ENCODE measurements at places on chromosomes 4 and X.

DNA sequence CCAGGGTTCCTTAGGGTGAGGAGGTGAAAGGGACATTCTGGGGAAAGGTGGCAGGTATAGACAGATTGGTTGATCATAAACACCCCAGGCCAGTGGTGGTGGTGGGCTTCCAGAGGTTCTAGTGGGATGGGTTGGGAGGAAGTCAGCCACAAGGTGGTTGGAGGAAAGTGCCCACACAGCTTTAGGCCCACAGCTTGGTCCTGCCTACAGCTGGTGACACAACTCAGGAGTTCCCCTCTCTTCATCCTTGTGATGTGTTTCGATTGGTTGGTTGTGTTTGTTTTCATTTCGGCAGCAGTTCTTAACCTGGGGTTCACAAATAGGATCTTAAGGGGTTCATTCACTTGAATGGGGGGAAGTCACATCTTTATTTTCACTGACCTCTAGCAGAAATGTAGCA is 157.0 kb downstream of the TMEM164 start:
- DNase-seq, result no peak

DNA sequence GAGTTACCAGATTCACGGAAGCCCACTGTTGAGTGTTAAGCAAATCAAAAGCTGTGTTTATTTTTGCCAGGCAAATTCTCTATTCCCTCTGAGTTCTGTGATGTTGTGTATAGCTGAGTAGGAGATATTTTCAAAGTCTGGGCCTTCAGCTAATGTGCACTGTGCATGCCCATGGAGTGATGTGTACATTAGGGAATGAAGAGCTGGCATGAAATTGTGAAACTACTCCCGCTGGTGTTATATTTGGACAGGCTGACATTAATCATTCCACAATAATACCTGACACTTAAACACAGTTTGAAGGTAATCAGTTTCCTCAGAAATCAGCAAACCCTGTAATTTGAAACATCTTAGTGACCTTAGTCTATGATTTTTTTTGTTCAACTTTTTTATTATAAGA is 88.1 kb upstream of the MBNL3 start:
- no peak for DNase-seq

DNA sequence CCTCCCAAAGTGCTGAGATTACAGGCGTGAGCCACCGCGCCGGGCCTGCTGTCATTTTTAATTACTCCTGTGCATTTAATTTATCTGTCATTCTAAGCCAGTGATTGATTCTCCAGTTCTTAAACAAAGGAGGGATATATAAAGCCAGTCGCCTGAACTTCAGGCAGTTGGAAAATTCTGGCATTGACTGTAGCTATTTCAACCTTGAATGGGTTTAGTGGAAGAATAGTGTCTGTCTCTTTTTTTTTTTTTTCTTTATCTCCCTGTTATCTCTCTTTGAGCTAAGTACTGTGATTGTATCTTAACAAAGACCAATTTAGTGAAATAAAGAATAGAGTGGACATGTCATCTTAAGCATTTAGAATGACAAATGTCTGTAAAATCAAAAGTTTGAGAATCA is 11.0 kb downstream of the NEIL3 start:
- DNase-seq, result no peak

GRCh38 chr4:98648602-98649001 is 9.8 kb downstream of the TSPAN5 start:
- no peak for DNase-seq

DNA sequence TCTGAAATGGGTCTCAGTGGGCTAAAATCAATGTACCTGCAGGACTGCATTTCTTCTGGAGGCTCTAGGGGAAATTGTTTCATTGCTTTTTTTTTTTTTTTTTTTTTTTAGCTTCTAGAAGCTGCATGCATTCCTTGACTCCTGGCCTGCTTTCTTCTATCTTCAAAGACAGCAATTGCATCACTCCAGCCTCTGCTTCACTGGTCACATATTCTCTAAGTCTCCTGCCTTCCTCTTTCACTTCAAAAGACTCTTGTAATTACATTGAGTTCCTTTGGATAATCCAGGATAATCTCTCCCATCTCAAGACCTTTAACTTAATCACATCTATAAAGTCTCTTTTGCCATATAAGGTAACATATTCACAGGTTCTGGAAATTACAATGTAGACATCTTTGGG is 11.3 kb upstream of the PCYT1B start:
- DNase-seq, result no peak

GRCh38 chrX:110924871-110925270 is 129.3 kb upstream of the CHRDL1 start:
- DNase-seq, result no peak

DNA sequence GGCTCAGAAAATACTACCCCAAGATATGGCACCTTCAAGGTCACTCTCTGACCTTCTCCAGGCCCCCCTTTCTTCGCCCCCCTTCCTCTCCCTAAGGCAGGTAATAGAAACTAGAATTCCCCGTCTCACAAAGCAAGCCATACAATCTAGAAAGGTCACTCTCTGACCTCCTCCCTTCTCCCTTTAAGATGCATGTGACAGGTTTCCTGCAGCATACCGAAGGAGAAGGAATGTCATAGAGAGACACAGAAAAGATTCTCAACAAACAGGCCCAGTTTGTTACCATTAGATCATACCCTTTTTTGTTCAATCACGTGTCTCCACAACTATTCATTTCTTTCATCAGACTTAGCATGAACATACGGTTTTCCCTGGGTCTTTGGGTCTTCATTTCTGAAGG is 51.2 kb upstream of the RBMXL3 start:
- DNase-seq, result no peak

DNA sequence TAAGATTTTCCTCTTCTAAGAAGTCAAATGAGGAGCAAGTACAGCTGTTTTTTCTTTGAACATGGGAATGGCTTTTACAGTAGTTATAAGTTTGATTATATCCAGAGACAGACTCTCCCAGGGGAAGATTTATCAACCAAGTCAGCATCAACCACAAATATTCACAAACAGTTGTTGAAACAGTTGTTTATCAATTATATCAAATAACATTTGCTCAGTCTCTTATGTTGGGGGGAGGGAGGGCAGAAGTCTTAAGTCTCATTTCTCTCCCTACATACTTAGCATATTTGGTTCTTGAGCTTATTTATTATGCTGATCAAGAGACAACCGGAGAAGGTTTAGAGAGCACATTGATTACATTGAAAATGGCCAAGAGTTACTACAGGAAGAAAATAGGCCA is 110.1 kb downstream of the FBXO8 start:
- no peak for DNase-seq

DNA sequence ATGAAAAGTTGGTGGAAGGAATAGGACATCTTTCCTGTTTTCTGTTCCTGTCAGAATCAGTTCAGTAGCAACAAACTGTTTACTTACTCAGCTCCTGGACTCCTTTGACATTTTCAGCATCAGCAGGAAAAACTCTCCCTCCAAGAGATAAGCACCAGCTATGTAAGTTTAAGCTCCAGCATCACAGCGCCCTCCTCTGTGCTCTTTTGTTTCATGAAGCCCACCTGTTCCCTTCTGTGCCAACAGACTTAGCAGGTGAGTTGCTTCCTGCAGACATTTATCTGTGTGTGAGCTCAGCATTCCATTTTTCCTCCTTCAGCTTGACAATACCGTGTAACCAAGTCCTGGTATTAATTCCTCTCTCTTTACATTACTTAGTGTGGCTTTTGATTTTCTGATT is 644.1 kb upstream of the AGA start:
- DNase-seq, result no peak

GRCh38 chr4:81085979-81086378 is 55.5 kb downstream of the BMP3 start:
- DNase-seq, result no peak

GRCh38 chr4:140255927-140256326 is 101.9 kb upstream of the MAML3 start:
- DNase-seq, result no peak

DNA sequence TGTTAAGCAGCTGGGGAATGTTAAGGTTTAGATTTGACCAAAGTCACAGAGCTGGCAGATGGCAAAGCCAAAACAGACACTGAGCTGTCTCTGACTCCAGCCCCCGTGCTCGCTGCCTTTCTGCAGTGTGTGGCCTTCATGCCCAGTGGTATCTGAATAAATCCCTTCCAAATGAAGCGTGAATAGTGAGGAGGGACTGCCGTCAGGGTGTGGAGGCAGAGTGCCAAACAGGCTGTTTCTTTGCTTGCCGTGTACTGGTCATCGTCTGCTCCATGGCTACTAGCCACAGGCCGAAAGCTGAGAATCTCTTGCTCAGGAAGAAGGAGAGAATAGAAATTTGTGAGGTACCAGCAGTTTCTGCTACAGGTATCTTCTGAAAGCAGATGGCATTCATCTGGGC is 19.7 kb downstream of the PRIMPOL start:
- DNase-seq, result no peak

DNA sequence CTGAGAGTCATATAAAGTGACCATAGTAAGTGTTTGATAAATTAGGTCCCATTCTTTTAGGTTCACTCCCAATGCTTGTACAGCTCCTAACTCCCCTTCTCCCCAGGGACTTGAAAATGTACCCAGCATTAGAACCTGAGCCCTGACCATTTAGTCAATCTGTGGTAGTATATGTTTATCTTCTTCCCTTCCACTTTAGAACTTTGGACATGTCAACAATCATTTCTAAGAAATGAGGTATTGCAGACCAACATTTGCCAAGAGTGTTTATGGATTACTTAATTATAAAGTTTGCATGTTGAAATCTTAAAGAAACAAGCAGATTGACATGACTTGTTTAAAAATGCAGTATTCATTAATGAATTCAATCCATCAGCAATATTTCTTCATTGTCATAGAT is 26.0 kb downstream of the AFM start:
- no peak for DNase-seq

GRCh38 chr4:30953799-30954198 is 233.6 kb downstream of the PCDH7 start:
- no peak for DNase-seq

- no peak for DNase-seq
Measured at GRCh38 chrX:6667048-6667768, 132.3 kb upstream of the VCX3A start.

- no peak for DNase-seq
Measured at GRCh38 chr4:149321438-149321837, 494.2 kb downstream of the IQCM start.

DNA sequence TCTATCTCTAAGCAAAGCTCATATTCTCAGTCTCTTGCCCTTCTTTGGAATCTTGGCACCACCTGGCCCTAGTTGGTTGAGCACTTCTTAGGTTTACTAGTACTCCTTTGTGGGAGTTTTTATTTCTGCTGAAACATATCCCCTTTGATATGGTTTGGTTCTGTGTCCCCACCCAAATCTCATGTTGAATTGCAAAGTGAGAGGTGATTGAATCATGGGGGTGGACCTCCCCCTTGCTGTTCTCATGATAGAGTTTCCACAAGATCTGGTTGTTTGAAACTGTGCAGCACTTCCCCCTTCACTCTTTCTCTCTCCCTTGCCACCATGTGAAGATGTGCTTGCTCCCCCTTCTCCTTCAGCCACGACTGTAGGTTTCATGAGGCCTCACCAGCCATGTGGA is 22.2 kb upstream of the SYNPO2 start:
- DNase-seq, result no peak

GRCh38 chrX:80022363-80023031 is 7.9 kb downstream of the TBX22 start:
- no peak for DNase-seq

DNA sequence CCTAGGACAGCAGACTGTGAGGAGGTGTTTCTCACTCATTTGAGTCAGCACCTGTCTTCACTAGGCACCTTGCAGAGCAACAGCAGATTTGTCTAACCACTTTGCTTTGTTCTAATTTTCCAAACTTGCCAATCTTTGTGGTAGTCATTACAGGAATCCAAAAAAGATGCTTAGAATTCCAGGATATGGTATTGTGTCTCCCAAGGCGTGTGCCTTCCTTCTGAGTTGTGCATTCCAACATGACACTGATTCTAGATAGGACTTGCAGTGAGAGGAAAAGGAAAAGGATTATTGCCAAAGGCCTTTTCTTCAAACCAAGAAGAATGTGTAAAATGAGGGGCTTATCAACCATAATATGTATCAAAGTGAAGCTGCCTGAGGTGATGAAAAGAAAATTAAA is 126.2 kb downstream of the MAPK10 start:
- no peak for DNase-seq

- DNase-seq, result no peak
Measured at GRCh38 chrX:1401611-1402430, 9.9 kb upstream of the SLC25A6 start.

- no peak for DNase-seq
Measured at GRCh38 chr4:83767067-83767466, 231.2 kb downstream of the GPAT3 start.

GRCh38 chr4:184446132-184446658 is 28.2 kb downstream of the IRF2 start:
- no peak for DNase-seq

- no peak for DNase-seq
Measured at GRCh38 chrX:40947276-40947675, 138.0 kb upstream of the USP9X start.

DNA sequence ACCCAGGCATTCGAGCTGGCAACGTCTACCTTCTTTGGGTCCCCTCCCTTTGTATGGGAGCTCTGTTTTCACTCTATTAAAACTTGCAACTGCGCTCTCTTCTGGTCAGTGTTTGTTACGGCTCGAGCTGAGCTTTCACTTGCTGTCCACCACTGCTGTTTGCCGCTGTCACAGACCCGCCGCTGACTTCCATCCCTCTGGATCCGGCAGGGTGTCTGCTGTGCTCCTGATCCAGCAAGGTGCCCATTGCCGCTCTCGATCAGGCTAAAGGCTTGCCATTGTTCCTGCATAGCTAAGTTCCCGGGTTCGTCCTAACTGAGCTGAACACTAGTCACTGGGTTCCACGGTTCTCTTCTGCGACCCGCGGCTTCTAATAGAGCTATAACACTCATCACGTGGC is 183.5 kb upstream of the GALNTL6 start:
- DNase-seq, result no peak

DNA sequence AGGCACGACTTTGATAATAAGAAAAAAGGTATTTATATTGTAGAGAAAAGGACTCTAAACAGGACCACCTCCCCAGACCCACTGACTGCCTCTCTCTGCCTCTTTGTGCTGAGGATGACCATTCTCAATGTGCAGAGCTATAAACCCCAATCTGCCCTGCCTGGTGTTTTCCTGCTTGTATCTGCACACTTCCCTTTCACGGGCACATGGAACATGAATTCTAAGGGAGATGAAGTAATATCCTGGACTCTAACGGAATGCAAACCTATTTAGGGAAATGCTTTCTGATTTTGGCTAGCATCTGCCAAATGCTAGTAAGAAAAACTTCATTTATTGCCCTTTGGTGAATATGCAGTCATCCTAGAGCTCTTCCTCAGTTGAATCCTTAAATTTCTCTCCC is 2.4 kb downstream of the DIPK2B start:
- no peak for DNase-seq

- DNase-seq, result no peak
Measured at GRCh38 chr4:184961660-184962059, 56.6 kb upstream of the HELT start.

DNA sequence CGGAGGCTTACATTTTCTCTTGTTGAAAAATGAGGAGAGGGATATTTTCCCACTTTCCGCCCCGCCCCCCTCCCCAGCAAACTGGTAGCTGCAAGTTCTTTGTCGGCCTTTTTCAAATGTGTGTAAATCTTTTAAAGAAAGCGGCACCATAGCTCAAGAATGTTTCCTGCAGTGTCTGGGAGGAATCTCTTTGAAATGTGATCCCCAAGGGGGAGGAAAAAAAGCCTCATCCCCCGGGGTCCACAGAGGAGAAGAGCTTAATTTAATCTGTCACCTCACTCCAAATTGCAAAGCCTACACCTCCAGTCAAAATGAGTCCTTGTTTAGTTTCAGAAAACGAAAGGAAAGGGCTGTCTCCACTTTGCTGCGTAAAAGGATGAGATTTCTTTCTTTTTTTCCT is 34.8 kb downstream of the ASMT start:
- DNase-seq, result no peak
